ENCODE measurements at places on chromosomes 13 and 19.

DNA sequence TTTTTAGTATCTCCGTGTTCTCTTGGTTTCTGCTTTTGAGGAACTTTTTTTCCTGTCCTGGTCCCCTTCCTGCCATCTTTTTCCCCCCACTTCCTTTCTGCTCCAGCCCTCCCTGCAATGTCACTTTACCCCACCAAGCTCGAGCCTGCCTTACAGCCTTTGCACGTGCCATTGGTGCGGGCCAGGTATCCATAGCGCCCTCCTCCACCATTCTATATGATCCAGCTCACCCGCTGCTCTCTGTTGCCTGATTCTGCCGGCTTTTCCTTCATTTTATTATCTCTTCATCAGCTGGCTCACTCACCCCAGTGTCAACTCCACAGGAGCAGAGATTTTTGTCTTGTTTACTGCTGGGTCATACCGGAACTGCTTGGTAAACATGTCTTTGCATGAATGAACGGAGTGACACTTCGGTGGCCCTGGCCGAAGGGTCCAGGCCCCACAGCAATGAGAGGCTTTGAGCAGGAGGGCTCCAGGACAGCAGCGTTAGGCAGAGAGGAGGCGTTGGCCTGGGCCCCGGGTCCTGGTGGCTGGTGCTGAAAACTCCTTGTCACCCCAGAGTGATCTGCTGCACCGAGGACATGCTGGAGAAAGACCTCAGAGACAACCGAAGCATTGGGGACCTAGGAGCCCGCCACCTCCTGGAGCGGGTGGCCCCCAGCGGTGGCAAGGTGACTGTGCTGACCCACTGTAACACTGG is 1.2 kb downstream of the MRI1 start:
- no peak for DNase-seq

DNA sequence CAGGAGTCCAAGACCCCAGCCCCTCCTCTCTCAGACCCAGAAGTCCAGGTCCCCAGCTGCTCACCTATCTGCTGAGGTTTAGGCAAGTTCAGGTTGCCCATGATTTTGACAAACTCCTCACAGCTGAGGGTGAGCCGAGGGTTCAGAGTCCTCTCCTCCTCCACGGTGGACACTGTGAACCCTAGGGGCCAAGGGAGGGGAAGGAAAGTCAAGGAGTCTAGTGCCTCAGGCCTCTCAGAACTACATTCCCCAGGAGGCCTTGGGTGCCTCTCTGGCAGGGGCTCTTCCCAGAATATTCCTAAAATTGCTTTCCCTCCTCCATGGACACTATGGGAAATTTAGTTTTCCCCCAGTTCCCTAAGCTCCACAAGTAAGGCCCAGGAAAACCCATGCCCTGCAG is 3.3 kb upstream of the PHLDB3 start:
- DNase-seq: no peak

GRCh38 chr13:107271227-107271626 is 703.3 kb upstream of the ARGLU1 start:
- DNase-seq: no peak

GRCh38 chr19:12112701-12113100 is 27.4 kb downstream of the ZNF20 start:
- no peak for DNase-seq

Data from GM13977 (cell line).